ENCODE measurements at places on chromosomes 6 and 20.

- DNase-seq: no peak
Observed at GRCh38 chr20:17834804-17835203, 133.8 kb downstream of the SNX5 start.

DNA sequence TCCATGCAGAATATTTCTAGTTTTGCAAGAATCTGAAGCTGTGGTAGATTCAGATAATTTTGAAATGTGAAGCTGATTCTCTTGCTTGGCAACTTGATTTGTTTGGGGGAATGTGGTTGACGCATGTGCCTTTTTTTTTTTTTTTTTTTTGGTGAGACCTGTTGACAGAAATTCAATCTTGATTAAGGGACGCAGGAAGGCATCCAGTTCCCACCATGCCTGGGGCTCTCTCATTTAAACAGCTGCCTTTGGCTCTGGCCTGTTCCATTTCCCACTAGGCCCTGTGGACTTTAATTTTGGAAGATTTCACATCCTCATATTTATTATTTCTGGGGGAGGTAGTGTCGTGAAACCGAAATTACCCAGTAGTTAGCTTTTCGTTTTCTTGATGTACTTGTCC, 8.6 kb downstream of the TPX2 start:
- DNase-seq: no peak

- DNase-seq: no peak
Observed at GRCh38 chr6:29739136-29739881, 16.1 kb downstream of the HLA-F start.

DNA sequence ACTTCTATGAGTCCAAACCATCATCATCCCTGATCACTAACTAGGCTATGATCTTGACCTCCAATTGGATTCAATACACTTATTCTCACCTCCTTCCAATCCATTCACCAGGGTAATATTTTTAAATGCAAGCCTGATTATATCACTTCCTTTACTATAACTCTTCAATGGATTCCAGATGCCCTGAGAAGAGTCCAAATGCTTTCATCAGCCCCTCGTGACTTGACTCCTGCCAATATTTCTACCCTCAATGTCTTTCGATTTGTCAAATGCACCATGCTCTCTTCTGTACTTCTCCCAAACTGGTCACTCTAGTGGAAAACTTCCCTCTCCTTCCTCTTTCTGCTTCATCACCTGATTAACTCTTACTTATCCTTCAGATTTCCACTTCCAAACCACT, 70.8 kb downstream of the CD164 start:
- DNase-seq: no peak

- no peak for DNase-seq
Observed at GRCh38 chr20:63100174-63100925, 93.6 kb upstream of the BHLHE23 start.

DNA sequence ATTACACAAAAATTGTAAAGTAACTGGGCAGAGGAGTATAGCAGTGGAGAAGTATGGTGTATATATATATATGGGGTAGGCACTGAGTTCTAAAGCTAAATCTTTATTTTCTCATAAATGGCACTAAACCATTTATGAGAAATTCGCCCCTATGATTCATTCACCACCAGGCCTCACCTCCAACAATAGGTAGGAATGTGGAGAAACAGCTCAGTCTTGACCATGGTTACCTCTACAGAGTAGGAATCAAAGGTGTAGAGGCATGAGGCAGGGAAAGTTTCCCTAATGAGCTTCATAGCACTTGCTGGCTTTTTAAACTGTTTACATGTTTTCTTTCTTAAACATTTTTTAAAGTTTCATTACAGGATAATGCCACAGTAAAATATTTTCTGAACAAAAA, 36.9 kb upstream of the SUMO4 start:
- no peak for DNase-seq

DNA sequence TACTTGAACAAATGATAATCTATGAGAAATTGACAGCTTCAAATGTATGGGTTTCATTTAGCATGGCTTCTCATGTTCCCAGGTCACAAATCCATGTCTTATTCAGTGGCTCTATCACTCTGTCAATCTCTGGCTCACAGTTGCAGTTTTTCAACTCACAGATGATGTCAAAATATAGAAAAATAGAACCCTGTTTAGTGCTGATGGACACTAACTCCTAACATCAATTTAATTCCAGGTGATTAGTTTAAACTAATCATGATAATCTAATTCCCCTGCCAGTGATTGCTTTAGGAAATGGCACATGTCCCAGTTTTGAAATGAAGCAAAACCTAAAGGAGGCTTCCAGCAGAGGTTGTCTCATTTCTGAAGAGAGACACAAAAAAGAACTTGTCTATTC, 13.0 kb downstream of the KHDC1 start:
- DNase-seq: no peak

GRCh38 chr6:169665289-169665688, 36.5 kb downstream of the WDR27 start:
- DNase-seq: no peak

DNA sequence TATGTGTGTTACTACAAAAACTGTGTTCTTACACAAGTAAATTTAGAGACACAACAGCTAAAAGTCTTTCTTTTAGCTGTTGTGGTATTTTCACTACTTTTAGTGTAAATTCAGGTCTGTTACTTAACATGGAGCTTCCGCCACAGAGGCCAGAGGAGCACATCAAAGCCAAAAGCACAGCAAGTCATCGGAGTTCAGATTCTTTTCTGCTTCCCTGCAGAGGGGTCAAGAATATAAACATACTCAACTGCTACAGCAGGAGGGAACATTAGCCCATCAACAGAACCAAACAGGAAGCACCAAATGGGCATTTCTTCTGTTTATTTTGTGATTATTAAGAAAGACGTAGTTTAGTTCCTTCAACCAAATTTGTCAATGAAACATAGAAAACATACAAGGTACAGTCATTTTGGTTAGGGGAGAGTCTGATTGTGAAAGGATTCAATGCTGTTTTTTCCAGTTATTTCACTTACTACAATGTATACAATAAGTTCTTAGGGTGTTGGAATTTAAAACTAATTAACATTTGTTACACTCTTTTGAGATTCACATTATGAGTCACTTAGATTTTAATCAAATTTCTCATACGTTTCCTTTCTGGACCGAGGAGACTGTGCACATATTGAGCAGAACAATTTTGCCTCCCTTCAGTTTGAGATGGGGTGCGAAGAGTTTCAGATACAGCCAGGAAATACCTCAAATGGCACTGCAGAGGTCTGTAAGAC, 42.8 kb upstream of the DSE start:
- DNase-seq: peak; percentile 62

GRCh38 chr20:3908667-3909066, 19.5 kb downstream of the PANK2 start:
- DNase-seq: no peak

Data from smooth muscle cell of the brain vasculature (primary cell).